ENCODE measurements at places on chromosomes 6 and 20. TPM values are rescaled to one million over a fixed set of nuclear protein-coding genes. Genes with fewer than 3 reads are reported as not detected.
A peak's percentile ranks its signal among the peaks of the same experiment; 100 is the strongest.

The DSP gene
- 362 TPM for total RNA-seq

DNA sequence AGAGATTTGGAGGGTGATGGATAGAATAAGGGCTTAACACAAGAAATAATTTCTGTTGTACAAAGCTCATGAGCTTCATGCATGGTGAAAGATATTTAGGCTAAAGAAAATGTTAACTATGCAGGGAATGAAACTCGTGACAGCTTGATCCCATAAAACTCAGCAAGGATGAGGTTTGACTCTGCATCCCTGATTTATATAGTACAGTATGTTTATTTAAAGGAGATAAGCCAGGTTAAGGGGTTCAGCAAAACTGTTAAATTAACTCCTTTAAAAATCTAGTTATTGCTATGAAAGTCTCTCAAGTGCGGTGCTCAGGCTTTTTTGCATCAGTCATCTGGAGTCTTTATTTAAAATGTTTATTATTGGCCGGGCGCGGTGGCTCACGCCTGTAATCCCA, 326.4 kb downstream of the LAMA2 start:
- no peak overlapping the region for H3K4me3 ChIP-seq
- peak; percentile 18 for DNase-seq
- no peaks in the 10 kb centered on the region for H3K4me1 ChIP-seq
- no peaks in the 10 kb centered on the region for H3K36me3 ChIP-seq

The VNN1 gene
- total RNA-seq = not detected

- H3K4me1 ChIP-seq = peaks cover 27% of the 10 kb centered on the region
- no peak overlapping the region for H3K4me3 ChIP-seq
- H3K27ac ChIP-seq = peak overlapping the region; percentile 42
- H3K27me3 ChIP-seq = no peaks in the 10 kb centered on the region
Observed at GRCh38 chr6:34819571-34820480, 27.9 kb downstream of the BLTP3A start.

DNA sequence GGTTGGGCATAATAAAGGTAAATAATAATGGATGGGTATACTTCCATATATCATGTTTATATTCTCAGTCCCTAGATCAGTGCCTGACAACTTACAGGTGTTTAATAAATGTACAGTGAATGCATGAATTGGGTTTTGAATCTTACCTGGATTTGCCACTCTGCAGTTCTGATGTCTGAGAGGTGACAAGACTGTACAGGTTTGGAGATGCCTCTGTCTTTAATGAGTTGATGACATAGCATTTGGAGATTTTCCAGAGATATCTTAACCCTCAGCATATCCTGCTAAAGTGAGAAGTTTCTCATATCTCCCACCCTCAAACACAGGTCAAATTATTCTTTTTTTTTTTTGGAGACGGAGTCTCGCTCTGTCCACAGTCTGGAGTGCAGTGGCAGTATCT, 2.2 kb downstream of the ANKS1A start:
- H3K36me3 ChIP-seq = no peaks in the 10 kb centered on the region
- H3K4me1 ChIP-seq = peaks cover 6% of the 10 kb centered on the region
- DNase-seq = no peak
- H3K4me3 ChIP-seq = no peak overlapping the region

DNA sequence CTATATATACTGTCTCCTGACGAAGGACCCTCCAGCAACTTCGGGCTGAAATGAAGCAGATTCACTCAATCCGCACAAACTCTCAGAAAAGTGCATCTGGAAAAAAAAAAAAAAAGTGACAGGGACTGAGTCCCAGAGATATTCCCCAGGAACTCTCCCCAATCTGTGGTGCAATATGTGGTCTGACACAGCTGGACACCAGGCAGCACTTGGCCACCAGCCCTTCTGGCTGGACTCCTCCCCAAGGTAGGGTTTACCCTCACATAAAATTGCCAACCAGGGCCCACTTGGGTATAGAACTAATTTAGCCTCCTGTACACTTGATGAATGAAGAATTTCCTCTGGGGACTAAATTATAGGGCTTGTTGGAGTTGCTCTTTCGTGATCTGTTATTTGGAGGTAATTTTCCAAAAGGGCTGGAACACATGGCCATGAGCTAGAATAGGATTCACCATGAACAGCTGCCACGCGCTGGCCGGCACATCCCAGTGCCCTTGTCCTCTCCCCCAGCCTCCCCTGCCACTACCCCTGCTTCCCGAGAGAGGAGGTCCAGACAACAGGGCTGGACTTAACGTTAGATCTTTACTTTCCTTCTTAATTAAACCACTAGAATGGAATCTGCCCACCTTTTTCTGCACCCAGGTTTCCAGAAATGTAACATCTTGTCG, 379.2 kb downstream of the BMP2 start:
- H3K36me3 ChIP-seq = no peaks in the 10 kb centered on the region
- H3K27ac ChIP-seq = no peak overlapping the region
- DNase-seq = no peak
- H3K4me3 ChIP-seq = no peak overlapping the region
